ENCODE measurements at places on chromosomes 3 and 15. TPM values are rescaled to one million over a fixed set of nuclear protein-coding genes. Genes with fewer than 3 reads are reported as not detected.

GRCh38 chr3:172132159-172132586, 92.8 kb downstream of the FNDC3B start:
- no peak for DNase-seq

IGSF10 gene
- total RNA-seq: 1.2 TPM

C3orf70 gene
- total RNA-seq: 5.0 TPM

- DNase-seq: no peak
These were observed 90.3 kb upstream of the MEX3B start for GRCh38 chr15:82136120-82136519.

- DNase-seq: no peak
These were observed 11.5 kb upstream of the SHF start for GRCh38 chr15:45199136-45199810.

FETUB gene
- total RNA-seq: not detected

OR5K4 gene
- not detected for total RNA-seq

CISH gene
- 1.7 TPM for total RNA-seq

GRCh38 chr3:124283652-124284023, 291.7 kb upstream of the ROPN1 start:
- DNase-seq: no peak

GRCh38 chr3:188095431-188095830, 58.5 kb upstream of the LPP start:
- DNase-seq: no peak

DNA sequence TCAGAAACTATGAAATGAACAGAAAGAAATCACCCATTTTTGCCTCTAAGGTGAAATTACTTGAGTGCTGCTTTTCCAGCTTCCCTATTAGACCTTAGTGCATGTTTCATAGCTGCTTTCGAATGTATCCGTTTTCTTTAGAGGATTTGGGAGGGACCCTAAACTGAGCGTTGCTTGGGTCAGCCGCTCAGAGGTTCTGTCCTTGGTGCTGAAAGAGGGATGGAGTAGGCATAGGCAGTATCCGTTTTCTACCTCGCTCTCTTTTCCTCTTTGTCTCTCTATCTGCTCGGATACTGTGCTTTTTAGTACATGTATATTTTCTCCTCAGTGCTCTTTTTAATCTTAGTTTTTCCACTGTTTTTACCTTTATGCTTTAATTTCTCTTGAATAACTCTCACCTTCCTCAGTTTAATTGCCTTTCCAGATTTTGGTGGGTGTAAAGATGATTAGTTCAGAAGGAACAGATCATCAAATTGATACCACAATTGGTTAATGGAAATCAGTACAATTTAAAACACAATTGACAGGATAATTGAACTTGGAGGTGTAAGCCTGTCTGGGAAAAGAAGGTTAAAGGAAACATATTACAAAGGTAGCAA, at the start of gene DRD3:
Gene DRD3 (minus strand): TSS at position 283 of the 599 bp plus-strand sequence. CDS start 7,060 bp downstream, outside the sequence.
- DNase-seq: no peak

IQSEC1 gene
- total RNA-seq: 37.9 TPM

- DNase-seq: no peak
These were observed 299.9 kb downstream of the UACA start for GRCh38 chr15:70463453-70463834.

TMEM40 gene
- total RNA-seq: 2.4 TPM

DNA sequence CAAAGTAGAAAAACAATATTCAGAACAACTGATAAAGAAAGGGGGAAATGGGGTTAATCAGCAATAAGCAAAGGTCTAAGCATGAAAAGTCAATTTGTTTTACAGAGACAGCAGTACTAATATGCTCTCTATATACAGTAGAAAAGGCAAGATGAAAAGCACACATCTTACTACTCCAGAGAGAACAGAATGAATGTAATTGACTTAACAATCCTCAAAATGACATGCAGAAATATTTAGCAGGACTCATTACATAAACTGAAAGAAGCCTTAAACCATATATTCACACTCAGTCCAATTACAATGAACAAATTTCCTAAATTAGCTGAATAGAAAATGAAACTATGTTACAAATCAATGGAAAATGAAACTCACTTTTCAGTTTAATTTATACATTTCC, 319.8 kb downstream of the SUCLG2 start:
- no peak for DNase-seq

DNA sequence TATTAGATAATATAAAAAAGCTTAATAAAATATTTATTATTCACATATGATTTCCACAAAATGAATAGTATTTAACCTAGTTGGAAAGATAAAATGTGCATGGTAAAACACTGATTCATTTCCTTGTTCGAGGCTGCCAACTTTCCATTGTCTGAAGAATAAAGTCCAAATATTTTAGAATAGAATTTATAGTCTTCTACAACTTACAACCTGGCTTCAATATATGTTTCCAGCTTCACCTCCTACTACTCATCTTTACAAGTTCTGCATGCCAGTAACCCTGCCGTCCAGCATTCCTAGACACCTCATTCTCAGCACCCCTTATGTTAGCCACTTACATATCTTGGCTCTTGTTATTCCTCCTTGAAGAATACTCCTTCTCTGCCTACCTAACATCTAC, 244.5 kb downstream of the FGF12 start:
- DNase-seq: no peak

FYCO1 gene
- 35.0 TPM for total RNA-seq

- no peak for DNase-seq
These were observed 3.1 kb downstream of the AP4E1 start for GRCh38 chr15:50911621-50912020.

PLA2G4D gene
- total RNA-seq: not detected

DNA sequence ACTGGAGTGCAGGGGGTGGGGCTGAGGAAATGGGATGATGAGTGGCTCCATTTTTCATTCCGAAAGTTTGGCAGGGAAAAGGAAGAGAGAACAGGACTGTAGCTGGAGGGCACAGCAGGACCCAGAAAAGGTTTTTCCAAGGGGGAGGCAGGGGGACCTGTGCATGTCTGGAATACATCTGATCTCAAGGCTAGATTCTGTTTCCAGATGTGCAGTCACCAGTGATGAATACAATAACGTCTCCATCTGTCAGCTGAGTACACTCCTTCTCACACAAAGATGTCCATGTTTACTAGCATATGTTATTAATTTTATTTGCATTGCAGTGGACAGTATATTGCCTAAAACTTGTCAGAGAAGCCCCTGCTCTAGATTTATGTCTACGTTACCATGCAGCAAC, 39.9 kb upstream of the PRTG start:
- no peak for DNase-seq

- no peak for DNase-seq
These were observed at the start of gene HCN4 for GRCh38 chr15:73368301-73369136. HCN4 (minus strand) TSS chr15:73368958; CDS start chr15:73368270, 688 bp downstream.

DNA sequence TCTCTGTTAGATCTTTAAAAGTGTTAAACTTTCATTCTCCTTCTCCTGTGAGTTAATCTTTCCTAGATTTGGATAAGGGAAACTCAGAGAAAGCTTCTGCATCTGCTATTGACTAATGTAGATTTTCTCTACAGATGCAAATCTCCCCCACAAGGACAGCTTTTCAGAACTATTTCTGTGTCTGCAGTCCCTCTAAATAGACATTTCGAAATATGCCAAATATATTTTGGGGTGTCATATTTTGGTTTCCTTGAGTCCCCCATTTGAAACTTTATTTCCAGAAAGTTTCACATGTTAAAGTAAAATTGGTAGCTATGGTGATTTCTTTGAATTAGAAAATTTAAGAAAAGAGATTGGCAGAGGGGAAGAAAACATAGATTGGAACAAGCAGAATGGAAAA, 852.3 kb upstream of the ALCAM start:
- DNase-seq: no peak

- no peak for DNase-seq
These were observed 5.1 kb upstream of the SLC27A2 start for GRCh38 chr15:50176869-50177268.

TP63 gene
- total RNA-seq: 0.16 TPM

FOXL2 gene
- total RNA-seq: 0.24 TPM

DNA sequence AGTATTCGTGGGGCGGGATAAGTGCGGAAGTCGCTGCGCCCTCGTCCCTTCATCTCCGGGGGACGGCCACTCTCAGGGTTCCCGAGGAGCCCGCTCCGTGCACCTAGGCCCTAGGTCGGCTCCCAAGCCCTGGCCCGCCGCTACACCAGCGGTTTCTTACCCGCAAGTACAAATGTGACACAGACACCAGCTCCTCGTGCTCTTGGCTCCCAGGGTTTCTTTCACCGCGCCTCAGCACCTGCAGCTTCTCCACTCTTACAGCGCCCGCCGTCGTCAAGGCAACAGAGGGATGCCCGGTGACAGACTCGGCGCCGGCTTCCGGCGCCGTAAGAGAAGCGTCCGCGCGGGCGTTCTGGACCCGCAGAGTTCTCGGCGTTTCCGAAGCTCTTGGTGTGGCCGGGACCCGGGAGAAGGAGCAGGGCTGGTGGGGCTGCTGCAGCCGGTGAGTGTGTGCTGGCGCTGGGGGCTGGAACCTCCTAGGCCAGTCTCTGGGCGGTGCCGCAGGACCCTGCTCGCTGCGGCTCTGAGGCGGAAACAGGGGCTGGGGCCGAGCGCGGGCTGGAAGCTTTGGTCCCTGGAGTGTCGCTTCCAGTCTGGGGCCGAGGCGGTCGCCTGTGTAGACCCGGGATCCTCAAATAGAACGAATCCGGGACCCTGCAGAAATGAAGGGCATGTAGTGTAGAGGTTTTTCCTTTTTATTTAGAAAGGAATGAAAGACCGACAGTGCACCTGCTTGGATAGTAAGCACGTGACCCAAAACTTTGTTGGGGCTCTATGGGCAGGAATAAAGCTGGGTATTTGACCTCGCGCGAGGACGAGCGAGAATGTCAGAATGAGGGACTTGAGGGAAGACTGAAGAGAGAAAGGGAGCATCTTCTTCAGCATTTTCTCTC, 155.4 kb upstream of the GOLGA6L4 start:
- DNase-seq: peak; percentile 84
